Germinal center (tissue), 1 donor: ENCODE measurements at places on chromosomes 3 and 15.
A peak's percentile ranks its signal among the peaks of the same experiment; 100 is the strongest.

- no peak for DNase-seq
These were observed 58.0 kb upstream of the ICE2 start for GRCh38 chr15:60536951-60537350.

DNA sequence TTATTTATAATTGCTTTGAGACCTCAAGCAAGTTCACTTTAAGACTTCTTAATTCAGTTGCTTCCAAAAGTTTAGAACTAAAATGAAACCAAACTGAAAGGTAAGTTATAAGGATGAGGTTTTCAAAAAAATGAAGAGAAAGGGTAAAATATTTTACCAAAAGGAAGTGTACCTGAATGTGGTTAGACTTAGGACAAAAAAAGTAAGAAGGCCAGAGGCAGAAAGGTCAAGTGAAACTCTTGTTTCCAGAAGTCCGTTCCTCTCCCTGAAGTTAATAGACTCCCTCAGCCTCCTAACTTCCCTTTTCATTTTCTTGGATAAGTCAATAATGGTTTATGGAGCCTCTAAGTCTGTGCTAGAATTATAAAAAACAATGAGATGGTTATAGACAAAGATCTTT lies 16.6 kb downstream of the BTLA start:
- no peak for DNase-seq

GRCh38 chr3:71616571-71617021 lies 33.1 kb upstream of the FOXP1 start:
- no peak for DNase-seq

GRCh38 chr3:46298871-46299607 lies 54.9 kb upstream of the CCR2 start:
- no peak for DNase-seq

DNA sequence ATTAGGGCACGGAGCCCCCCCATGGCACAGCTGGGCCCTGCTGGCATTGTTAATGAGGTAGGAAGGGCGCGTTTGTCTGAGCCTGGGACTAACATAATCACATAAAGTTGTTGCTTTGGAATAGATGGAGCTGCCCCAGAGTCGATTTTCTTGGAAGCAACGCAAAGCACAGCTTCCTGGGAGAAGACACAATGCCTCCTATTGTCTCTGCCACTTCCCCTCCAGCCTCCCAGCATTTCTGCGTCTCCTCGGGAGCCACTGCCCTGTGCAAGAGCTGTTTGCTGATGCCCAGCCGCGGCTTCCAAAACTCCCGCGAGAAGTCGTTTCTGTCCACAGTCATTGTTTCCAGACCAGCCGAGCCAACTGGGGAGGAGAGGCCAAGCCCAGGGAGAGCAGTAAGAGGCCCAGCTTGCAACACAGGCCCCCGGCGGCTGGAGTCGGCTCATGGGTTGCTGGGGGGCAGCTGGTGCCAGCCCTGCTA lies 18.1 kb upstream of the ALDH1A3 start:
- DNase-seq: no peak

DNA sequence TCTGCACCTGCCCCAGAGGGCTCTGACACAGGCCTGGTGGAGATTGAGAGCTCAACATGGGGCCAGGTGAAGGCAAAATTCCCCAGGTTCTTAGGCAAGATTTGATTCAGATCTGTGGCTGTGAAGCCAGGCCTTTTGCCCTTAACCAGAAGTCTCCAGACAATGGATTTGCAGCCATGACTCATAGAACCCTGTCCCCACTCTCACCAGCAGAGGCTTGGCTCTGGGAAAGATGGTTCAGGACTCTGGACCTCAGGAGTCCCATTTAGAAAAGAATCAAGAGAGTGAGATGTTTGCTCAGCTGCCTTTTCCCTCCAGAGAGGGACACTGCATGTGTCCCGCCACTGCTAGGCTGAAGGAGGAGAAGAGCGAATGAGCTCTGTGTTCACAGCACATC lies 361.4 kb upstream of the ICE2 start:
- no peak for DNase-seq

DNA sequence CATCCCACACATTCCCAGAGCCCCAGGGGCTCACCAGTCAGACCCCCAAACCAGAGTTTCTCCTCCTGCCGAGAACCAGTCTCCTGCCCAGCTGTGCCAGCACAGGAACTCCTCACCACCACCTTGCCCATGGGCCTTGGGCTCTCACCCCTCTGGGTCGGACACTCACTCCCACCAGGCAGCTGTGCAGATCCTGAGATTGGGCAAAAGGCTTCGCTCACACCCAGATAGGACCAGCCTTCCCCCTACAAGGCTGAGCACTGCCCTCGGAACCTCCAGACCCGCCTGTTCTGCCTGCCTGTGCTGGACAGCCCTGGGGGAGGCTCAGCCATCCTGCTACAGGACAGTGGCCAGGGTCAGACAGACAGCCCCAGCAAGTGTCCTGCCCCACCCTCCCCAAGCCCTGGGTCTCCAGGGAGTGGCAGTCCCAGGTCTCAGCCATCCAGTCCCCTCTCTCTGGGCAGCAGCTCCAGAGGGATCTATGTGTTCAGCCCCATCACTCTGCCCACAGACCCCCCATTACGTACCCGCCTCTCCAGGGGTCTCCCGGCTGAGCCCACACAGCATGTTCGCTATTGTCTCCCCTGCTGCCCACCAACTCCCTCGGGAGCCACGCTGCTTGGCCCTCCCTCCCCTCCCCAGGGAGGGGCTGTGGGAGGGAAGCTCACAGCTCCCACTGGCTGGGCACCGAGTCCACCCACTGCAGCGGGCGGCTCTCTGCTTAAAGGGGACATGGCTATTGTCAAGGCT lies at the start of gene GRIP2:
Gene GRIP2 (minus strand): TSS at position 601 of the 750 bp plus-strand sequence. CDS start 34 bp downstream, at position 567.
- no peak for DNase-seq

GRCh38 chr3:183944775-183945174 lies 60.1 kb upstream of the PARL start:
- DNase-seq: no peak

DNA sequence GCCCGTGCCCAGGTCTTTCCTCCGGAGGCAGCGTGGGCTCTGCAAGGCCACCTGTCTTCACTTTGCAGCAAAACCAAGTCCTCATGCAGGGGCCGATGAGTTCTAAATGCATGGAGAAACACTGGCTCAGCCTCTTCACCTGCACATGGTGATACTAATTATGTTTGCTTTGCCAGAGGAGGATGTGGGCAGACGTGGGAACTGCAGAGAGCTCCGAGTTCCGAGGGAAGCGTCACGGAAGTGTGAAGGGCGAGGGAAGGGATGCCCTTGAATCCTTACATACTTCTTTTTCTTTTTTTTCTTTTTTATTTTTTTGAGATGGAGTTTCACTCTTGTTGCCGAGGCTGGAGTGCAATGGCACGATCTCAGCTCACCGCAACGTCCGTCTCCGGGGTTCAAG lies 74.8 kb downstream of the GABRG3 start:
- DNase-seq: no peak

GRCh38 chr15:74917676-74918075 lies 11.0 kb upstream of the FAM219B start:
- no peak for DNase-seq

DNA sequence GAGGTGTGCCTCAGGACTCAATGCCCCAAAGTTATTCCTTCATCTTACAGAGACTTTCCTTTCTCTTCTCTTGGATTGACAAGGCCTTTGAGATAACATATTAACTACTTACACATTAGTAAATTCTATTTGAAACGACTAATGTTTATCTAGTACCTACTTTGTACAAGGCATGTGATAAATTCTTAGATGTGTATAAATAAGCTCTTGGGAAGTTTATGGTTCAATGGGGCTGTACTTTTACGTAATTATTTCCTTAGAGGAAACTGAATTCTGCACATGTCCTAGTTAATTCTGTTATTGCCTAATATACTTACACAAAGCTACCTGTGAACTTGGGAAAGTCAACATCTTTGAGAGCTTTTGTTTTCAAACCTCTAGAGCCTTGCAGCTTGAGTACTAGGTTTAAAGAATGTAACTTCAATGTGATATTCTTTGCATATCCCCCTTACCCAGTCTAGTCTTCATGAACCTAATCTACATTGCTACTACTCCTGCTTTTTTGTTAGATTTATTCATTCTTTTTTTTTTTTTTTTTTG lies 58.5 kb upstream of the RAP2B start:
- no peak for DNase-seq

GRCh38 chr3:59191651-59192050 lies 141.8 kb upstream of the CFAP20DC start:
- DNase-seq: no peak

- no peak for DNase-seq
These were observed 19.2 kb upstream of the GSK3B start for GRCh38 chr3:120113128-120114116.

- DNase-seq: no peak
These were observed 7.4 kb downstream of the EAF1 start for GRCh38 chr3:15434756-15435155.

- DNase-seq: no peak
These were observed 85.2 kb upstream of the ADAMTS17 start for GRCh38 chr15:100426937-100427336.

DNA sequence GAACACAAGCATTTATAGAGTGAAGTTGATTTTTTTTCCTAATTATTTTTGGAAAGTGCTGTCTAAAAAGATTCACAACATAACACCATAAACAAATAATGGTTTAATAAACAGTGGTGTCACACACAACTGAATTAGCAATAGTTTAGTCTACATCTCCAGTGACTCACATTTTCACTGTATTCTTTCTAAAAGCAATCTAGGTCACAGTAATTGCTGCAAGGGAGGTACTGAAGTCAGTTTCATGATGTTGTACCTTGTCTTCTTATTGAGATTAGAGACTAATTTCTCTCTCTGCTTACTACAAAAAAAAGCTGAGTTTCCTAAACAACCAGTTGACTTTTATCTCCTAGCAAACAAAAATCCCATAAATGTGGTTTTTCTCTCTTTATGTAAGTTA lies 29.6 kb downstream of the PLSCR4 start:
- DNase-seq: no peak

- no peak for DNase-seq
These were observed 648.5 kb downstream of the NR2F2 start for GRCh38 chr15:96978937-96979473.

DNA sequence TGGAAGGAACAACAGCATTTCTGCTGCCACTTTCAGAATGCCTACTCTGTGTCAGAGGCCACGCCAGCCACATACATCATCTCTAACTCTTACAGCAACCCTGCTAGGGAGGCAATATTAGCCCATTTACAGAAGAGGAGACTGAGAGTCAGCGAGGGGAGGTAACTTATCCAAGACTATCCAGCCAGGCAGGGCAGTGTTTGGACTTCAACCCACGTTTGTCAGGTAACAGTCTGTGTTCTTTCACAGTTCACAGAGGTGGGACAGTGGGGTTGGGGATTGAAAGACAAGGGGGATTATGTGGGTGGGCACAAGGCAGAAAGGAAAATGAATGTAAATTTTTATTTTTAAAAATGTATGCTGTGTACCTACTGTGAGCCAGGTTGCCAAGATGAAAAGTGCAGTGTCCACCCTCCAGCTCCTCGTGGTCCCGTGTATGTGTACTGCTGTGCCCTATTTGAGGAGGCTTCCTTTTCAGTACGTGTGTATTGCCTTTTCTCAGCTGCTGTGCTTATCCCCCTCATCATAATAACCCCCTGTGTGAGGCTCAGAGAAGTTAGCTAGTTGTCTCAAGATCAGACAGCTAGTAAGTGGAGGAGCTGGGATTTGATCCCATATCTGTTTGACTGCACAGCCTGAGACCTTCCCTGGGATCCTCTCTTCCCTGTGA lies 16.5 kb upstream of the ATP2B2 start:
- DNase-seq: no peak

- peak; percentile 77 for DNase-seq
These were observed 676 bp downstream of the TCF12 start for GRCh38 chr15:56919031-56919608.

- DNase-seq: no peak
These were observed 90.5 kb downstream of the CHRNA7 start for GRCh38 chr15:32120577-32121383.

- DNase-seq: no peak
These were observed 29.9 kb upstream of the NPAP1 start for GRCh38 chr15:24645627-24646026.

GRCh38 chr15:85580879-85581278 lies 200.5 kb downstream of the AKAP13 start:
- DNase-seq: peak; percentile 10

DNA sequence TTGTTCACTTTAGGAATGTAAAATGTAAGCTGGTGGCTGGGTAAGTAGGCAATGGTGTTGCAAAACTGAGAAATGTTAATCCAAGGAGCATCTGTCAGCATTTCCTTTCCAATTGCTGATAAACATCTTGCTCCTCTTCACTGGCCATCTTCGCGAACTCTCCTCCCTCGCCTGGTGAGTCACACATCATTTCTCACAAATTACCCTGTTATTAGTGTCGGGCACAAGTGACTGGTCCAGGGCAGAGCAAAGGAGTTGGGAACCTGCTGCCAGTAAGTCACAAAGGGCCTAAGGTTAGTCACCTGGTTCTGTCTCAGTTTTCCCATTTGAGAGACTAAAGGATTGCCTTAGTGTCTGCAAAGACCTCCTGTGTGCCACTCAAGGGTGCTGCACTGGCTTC lies 13.0 kb downstream of the CERS3 start:
- no peak for DNase-seq

DNA sequence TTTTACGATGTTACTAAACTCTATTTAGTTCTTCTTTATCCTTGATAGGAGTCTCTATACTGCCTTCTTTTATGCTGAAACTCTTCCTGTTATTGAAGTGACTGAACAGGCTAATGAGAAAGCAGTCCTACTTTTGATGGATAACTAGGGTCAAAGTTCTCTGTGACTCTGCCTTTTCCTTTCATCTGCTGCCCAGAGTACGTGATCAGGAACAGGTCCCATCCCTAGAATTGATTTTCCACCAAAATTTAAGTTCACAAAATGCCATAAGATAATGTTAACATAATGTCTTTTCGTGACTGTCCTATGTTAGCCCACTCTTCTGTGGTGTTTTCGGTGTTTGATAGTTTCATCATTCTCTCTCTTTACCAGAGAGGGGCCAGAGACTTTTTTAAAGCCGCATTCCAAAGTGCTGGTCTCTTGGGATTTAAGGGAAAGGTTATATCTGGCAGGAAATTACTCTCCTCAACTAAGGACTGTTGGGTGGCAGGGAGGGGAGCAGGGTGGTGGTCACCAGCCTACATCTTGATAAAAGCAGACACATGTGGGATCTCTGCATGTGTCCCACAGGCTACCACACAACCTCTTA lies 50.3 kb upstream of the PLXND1 start:
- DNase-seq: no peak

GRCh38 chr15:100959066-100960050 lies 40.2 kb downstream of the LRRK1 start:
- no peak for DNase-seq

GRCh38 chr3:32544894-32545293 lies 25.8 kb downstream of the DYNC1LI1 start:
- no peak for DNase-seq

DNA sequence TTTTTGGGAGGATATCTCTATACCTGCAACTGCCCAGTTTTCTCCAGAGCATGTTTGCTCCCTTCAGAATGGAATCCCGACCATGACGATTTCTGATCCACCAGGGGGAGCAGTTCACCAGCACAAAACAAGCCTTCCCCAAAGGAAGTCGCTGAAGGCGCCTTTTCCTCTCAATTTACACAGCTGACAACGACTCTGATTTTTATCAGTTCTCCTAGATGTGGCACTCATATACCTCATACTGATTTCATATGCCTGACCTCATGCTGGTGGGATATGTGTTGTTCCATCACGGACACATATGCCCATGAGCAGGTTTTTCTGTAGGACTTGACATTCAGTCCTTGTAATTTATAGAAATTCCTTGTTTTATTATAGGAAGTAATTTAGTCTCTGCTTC lies 1028.2 kb downstream of the MCTP2 start:
- peak; percentile 14 for DNase-seq
